Cardiac septum (tissue), 1 donor: ENCODE measurements at places on chromosomes 2 and 18.

GRCh38 chr2:54672590-54673456 is 50.6 kb upstream of the EML6 start:
- no peak for DNase-seq

- DNase-seq, result no peak
Measured at GRCh38 chr2:10584242-10584753, 105.5 kb downstream of the NOL10 start.

DNA sequence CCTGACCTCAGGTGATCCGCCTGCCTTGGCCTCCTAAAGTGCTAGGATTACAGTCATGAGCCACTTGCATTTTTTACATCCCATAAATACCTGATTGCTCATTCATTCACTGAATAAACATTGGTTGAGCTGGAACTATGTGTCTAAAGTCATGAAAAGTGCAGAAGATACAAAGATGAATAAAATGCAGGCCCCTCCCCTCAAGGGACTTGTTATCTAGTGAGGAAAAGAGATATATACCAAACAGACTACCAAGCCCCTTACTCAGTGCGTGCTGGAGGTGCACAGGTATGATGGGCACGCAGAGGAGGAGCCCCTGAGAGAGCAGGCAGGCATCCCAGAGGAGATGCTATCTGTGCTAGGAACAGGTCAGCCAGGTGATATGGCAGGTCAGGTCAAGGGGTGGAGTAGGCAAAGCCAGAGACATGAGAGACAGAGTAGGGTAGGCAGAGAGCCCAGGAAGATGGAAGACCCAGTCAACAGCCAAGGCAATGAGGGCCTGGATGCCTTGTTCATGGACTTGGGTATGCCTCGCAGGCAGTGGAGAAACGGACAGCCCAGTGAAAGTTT is 7.7 kb downstream of the FHL2 start:
- DNase-seq, result peak; percentile 62

- DNase-seq, result no peak
Measured at GRCh38 chr18:74019864-74020263, 127.8 kb downstream of the FBXO15 start.

GRCh38 chr2:25042321-25043240 is 705 bp downstream of the EFR3B start:
- DNase-seq, result no peak

- DNase-seq, result no peak
Measured at GRCh38 chr2:225337183-225337582, 62.3 kb upstream of the NYAP2 start.

DNA sequence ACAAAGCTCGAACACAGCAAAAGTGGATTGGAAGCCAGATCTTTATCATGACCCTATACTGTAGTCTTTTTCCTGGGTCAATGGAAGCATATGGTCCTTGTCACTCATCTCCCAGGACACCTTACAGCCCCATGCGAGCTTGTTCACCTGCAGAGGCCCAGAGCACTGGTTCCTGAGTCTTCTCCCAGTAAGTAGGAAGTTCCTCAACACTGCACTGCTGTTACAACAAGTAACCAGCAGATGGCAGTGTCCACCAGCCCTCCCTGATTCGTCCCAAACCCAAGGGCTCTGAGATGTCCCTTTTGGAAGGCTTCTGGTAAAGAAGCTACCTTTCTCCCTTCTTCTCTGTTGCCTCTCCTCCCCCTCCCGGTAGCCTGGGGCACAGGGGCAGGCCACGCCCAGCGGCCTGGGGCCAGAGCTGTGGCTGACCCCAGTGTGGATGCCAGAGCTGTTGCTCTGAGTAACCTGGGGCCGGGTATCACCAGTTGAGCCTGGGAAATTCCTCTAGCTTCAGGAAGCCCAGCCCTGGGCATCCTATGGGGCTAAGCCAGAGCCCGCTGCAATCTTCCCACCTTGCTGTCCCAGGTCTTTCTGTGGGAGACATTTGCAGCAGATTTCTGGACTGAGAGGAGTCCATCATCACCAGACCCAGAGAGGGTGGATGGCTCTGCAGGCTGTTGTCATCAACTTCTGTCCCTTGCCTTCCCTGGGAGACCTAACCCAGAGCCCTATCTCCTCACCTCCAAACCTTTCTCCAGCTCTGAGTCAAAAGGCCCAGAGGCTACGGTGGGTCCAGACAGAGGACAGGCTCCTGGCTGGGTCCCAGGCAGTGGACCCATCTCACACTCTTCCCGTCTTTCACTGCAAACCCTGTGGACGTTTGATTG is 5.3 kb upstream of the GDF7 start:
- DNase-seq, result peak; percentile 84

DNA sequence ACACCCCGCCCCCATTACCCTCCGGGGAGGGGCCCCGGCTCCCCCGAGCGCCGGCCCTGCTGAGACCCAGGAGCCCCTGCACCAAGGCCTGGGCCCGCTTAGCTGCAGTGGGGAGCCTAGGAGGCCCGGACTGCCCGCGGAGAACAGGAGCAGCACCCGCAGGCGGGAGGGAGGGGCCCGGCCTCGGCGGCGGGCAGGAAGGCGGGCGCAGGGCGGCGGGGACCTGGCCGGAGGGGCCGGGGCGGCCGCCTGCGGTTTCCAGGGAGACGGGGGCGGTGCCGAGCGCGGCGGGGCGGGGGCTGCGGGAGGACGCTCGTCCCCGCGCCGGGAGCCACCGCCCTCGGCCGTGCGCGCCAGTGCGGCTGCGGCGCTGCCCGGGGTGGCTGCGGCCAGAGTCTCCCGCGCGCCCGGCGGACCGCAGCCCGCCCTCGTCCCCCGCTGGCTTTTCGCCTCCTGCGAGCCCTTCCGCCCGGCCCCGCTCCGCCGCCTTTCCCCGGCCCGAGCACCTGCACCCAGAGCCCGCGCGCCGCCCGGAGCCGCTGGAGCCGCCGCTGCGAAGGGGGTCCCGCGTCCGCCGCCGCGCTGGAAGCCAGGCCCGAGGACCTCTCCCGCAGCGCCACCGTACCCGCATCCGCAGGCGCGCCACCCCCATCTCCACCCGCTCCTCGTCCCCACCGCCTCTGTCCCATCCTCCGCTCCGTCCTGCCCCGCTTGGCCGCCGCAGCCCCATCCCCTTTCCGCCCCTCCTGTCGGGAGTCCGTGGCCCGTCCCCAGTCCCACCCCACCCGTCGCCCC is 17.2 kb downstream of the GPC1 start:
- no peak for DNase-seq

DNA sequence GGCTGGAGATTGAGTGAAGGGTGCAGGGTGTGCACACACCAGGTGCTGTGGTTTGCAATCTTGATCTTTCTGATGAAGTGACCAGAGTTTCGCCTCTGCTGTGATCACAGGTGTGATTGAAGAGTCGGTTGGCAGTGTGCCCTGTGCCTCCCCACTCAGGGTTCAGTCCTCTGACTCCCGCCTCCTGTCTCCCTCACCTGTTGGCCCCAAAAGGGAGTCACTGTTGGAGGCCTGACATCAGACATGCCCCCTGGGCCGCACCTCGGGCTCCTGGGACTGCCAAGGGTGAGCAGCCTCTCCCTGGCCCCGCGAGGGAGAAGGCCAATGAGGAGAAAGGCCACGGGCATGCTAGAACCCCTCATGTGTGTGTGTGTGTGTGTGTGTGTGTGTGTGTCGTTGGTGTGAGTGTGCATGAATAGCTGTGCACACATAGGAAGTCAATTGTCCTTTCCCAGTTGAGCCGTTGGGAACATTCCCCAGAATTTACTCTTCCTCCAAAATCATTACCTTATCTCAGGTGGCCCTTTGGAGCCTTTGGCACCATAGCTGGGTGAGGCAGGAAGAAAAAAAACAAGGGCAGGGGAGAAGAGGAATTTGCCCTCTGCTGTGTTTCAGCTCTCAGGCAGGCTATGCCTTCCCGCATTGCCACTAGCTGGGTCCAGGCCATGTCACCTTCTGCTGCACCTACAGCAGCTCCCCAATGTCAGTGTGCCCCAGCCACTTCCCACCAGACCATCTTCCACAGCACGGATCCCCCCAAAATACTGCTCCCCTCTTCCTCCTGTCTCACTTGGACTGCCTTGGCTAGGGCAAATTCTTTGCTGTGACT is 78.1 kb upstream of the LAPTM4A start:
- no peak for DNase-seq

DNA sequence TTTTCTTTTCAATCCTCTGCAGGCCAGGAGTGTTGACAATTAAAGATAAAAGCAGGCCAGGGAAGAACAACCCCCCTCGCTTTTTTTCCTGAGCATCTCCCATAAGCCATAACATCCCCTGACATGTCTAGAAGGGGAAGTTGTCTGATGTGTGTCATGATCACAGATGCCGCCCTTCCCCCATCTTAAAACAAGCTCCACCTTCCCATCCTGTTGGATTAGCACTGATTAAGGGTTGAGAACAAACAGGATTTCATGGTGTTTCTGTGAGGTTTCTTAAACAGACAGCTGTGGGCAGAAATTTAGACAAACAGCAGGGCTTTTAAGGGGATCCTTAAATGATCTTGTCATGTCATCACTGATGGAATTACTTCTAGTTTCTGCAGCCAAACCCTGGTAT is 59.4 kb upstream of the UPP2 start:
- DNase-seq, result no peak

- no peak for DNase-seq
Measured at GRCh38 chr18:23810396-23810795, 121.1 kb downstream of the LAMA3 start.

DNA sequence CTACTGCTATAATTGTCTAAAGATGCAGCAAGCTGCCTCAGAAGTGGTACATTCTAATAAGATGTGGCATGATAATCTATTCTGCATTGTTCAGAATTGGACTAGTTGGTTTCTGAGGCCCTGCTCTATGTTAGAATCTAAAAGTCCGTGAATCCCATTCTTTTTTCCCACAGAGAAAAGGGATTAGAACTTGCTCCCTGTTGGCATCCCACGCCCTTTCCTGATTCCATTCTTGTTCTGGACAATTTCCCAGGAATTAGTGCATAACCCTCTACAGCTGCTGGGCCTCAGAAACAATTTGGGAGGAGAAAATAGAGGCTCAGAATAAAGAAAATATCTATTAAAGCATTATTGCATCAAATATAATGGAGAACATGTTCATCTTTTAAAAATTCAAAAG is 282.7 kb downstream of the NRXN1 start:
- no peak for DNase-seq

GRCh38 chr2:171160119-171160955 is at the start of gene TLK1:
TLK1 (minus strand) TSS chr2:171160893; CDS start chr2:171160428, 465 bp downstream.
- peak; percentile 87 for DNase-seq
